ENCODE measurements at places on chromosomes 7 and 10.

GRCh38 chr7:131486346-131486745 is 70.1 kb downstream of the PODXL start:
- DNase-seq: no peak

GRCh38 chr10:79072994-79073645 is 4.4 kb downstream of the ZMIZ1 start:
- no peak for DNase-seq

DNA sequence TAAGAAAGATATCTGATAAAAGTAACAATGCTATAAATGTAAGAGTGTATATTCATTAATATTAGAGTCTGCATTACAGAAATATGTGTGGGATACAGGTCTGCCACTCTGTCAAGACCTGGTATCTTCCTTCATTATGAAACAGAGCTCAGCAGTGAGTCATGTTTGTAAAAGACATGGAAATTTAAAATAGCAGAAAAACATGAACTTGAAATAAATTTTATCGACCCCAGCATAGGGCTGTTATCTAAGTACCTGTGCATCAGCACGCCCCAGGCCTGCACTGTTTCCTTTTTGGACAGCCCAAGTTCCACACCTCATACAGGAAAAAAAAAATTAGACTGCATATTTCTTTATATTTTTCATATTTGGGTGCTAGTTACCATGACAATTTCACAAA is 58.0 kb upstream of the ZPBP start:
- DNase-seq: no peak

GRCh38 chr7:114660126-114660486 is 245.5 kb downstream of the FOXP2 start:
- no peak for DNase-seq

DNA sequence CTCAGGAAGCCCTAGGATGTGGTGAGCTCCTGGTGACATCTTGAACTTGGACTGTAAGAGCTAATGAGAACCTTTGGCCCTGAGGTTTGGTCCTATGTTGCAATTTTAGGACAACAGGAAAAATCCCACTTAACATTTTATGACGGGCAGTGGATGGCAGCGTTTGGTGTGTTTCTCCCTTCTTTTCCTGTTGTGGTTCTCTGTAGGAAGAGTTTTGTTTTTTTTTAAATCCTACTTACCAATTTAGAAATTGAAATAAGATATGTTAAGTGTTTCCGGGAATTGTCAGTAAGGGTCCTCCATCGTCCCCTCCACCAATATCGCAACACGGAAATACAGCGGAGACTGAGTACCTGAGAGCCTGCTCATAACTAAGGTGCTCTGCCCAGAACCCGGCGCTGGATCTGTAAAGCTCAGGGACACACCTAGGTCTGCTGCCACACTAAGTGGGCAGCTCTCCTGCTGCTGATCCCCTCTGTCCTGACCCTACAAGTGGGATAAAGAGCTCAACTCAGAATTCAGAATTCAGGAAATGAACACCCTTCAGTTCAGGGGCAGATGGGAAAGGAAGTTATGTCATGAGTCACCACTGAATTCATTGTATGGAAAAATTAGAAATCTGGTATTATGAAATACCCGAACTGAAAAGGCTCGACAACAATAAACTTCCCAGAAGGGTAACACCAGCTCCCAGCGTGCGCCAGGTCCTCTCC is 9.1 kb upstream of the PROSER2 start:
- no peak for DNase-seq

DNA sequence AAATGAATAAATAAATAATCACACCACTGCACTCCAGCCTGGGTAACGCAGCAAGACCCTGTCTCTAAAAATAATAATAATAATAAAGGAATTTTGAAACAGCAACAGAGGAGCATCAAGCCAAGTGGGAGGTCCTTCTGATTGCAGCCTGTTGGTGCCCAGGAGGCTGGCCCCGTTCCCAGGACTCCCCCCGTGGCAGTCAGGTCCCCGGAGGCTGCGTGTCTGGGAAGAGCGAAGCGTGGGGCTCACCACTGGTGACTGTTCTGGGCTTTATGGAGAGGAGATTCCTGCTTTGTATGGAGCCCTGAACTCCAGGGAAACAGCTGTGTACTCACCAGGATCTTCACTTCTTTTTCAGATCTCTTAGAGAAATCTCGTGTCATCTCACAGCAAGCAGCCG is 19.3 kb upstream of the MYH16 start:
- peak; percentile 70 for DNase-seq

DNA sequence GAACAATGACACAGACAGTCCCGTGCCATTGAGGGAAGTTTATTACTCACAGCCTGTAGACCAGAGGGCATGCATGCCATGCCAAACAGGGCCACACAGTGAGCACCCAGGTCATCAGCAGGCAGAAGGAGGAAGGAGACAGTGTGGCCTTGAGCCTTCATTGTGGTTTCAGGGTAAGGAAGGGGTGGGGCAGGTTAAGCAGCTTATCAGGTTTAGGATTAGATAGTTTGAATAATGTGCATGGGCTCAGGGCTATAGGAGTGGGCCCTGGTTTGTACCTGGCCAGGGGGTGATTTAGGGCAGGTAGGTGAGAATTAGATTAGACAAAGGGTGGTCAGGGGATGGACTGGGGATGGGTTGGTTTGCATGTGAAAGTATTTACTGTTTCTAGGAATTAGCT is 67.9 kb downstream of the ADCY1 start:
- no peak for DNase-seq

All from tibial artery (tissue), 4 donors.